Activated CD4-positive, alpha-beta T cell treated with anti-CD3 and anti-CD28 coated beads for 24 hours (primary cell): ENCODE measurements at places on chromosomes 4 and X.

GRCh38 chr4:8703857-8704495 is 111.4 kb downstream of the CPZ start:
- DNase-seq, result no peak

GRCh38 chr4:90127706-90128345 is 632 bp downstream of the CCSER1 start:
- DNase-seq, result no peak

DNA sequence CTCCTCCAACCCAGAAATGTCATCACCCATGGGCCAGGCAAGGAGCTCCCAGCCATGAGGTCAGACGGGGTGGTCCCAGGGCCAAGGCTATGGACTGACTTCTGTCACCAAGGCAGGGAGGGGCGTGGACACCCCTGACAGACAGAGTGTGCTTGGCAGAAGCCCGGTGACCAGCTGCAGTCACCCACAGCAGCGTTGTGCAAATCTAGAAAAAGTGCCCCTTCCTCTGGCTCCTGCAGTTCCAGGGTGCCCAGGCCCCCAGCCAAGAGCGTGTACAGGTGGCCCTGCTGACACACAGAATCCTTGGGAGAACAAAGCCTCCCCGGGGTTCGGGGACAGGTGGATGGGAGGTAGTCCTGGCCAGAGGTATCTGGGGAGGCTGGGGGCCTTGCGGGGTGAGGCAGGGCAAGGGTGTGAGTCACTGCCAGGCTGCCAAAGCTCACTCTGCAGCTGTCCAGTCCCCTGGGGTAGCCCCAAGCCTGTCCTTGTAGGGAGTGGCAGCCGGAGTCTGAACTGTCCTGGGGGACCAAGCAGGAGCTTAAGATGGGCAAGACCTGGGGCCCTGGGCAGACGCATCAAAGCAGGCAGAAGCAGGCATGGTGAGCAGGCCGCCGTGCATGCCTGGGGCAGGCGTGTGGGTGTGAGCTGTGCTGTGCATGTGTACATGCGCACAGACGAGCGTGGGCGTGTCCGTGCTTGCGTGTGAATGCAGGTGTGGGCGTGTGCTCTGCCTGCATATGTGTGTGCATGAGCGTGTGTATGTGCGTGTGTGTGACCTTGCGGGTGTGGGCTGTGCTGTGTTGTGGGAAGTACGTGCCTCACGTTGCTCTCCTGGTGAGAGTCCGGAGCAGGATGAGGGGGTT is 3.3 kb downstream of the MYL5 start:
- no peak for DNase-seq

DNA sequence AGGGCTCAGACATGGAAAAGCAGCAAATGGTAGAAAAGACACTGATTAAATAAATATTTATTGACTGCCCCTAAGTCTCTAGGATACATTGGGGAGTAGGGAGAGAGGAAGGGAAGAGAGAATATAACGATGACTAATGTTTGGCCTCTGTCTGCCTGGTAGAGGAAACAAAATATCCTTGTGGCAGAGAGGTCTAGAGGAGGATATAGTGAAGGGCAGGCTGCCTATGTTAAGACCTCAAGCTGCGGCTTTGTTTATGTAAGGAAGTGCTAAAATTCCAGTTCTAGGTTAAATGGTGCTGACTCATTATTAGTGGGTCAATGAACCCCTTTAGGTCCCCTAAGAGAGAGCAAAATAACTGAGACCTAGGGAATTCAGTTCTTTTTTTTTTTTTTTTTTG is 427.3 kb upstream of the FTHL17 start:
- no peak for DNase-seq

GRCh38 chr4:71941001-71941400 is 90.8 kb upstream of the NPFFR2 start:
- DNase-seq, result no peak

DNA sequence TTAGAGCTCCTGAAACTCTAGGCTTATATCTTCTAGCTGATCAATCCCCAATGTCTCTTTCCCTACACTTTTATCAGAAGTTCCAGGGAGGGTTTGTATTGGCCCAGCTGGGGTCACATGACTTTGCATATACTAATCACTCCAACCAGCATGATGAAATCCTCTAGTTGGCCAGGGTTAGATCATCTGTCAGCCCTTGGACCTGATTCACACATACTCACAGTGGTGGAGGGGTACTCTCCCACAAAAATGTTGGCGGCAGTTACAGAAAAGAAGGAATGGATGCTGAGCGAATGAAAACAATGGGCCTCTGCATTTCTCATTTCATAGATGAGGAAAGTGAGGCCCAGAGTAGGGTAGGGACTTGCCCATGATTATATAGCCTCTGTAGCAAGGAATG is 151.1 kb downstream of the PJA1 start:
- DNase-seq, result no peak

- DNase-seq, result no peak
Measured at GRCh38 chr4:140969296-140969695, 164.0 kb downstream of the RNF150 start.

DNA sequence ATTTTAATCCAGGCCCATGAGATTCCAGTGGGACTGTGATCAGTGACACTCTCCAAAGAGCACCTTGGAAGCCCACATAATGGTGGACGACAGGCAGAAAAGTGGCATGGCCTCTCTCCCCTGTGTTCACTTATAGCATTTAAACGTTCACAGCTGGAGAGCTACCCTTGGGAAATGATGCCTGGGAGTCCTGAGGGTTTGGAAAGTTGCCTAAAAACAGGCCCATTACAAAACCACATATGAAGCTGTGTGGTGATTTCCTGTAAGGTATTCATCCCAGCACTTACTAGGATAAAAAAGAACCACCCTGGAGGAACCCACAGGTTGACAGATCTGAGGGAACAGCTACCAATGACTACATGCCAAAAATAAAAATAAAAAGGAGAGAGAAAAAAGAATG is 193.2 kb downstream of the RASL11B start:
- DNase-seq, result no peak

GRCh38 chr4:181991369-181992108 is 251.7 kb upstream of the TENM3 start:
- no peak for DNase-seq

DNA sequence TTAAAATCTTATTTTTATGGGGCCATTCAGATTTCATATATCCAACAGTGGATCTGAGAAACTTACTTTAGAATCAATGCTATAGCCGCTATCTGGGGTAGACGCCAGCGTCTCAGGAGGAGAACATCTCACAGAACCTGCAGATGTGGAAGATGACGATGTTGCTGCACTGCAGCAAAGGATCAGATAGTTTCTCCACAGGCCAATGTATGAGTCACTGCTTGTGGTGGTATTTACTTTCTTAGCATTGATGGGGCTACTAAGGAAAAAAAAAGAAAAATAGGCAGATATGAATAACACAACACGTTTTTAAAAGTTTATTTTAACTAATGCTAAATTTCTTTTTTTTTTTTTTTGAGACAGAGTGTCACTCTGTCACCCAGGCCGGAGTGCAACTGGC is 85.9 kb downstream of the ZAR1 start:
- no peak for DNase-seq

DNA sequence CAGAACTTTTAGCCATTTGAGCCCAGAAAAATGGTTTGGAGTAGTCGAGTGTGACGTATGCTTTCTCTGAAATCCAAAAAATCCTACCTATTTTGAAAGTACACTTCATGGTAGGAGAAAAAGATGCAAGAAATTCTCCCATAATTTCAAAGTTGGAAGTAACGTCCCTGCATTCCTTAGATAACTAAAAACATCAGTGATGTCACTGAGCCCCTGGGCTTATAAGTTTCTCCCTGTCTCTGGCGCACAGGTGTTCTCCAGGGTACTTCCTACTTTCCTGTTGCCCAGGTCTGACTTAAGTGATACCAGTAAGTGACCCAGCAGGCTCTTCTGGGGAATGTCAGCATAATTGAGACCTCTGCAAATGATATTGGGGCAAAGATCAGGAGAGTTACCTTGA is 90.5 kb upstream of the WDR1 start:
- no peak for DNase-seq

GRCh38 chr4:75800972-75801371 is 76.6 kb downstream of the USO1 start:
- no peak for DNase-seq

DNA sequence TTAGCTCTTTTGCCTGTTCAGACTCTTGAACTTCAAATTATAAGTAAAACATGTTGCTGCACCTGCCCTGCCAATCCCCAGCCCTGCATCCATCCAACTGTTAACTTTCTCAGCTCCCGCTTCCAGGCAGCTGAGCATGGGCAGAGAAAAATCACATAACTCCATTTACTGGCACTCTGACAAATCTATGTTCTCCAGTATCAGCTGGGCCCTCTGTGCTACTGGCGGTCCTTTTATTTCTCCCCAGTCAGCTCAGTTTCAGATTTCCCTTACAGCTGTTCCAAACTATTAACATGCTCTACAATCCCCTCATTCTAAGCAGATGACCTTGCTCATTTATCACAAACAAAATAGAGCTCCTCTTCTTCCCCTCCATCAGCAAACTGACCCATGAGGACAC is 240.4 kb upstream of the TET2 start:
- DNase-seq, result no peak

GRCh38 chrX:13276991-13277390 is 42.9 kb downstream of the ATXN3L start:
- DNase-seq, result no peak

GRCh38 chr4:160414496-160414895 is 1311.6 kb downstream of the RAPGEF2 start:
- DNase-seq, result no peak

DNA sequence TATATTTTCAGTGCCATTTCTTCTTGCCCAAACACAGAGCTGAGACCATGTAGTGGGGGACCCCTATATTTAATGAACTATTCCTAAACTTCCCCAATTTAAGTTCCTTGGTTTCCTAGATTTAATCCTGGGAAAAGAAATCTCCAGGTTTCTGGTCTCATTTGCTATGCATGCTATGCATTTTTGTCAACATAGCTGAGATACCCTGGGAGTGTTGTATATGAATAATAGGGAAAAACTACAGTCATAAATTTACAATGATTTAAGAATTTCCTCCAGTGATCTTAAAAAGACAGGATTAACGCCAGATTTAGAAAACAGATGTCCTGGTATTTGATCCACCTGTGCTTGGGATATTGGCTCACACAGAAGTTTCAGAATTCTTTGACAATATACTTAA is 136.8 kb upstream of the RAPGEF2 start:
- no peak for DNase-seq

DNA sequence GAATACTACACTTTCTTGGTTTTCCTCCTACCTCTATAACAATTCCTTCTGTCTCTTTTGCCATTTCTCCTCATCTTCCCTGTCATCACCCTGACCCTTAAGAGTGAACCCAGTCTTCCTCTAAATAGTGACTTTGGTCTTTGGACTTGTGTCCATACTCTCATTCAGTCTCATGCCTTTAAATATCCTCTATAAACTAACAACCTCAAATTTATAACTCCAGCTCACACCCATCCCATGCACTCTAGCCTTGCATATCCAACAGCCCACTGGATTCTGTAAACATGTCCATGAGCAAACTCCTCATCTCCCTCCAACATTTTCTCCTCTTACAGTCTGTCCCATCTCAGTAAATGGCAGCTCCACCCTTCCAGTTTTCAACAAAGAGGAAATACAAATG is 15.0 kb downstream of the BCLAF3 start:
- DNase-seq, result no peak

- DNase-seq, result no peak
Measured at GRCh38 chr4:53711926-53712325, 120.6 kb upstream of the LNX1 start.
